Fibroblast of the aortic adventitia (primary cell): ENCODE measurements at places on chromosomes 6 and 20. TPM values are rescaled to one million over a fixed set of nuclear protein-coding genes. Genes with fewer than 3 reads are reported as not detected.

The SMLR1 gene
- total RNA-seq, result not detected in 2 replicates

The CEBPB gene
- total RNA-seq, result 38.1 TPM in 2 replicates

The HLA-DQB1 gene
- total RNA-seq, result not detected in 2 replicates

The DYNLRB1 gene
- 30.0 and 144 TPM in 2 replicates for total RNA-seq

GRCh38 chr6:150180517-150180916, 37.7 kb downstream of the PPP1R14C start:
- DNase-seq, result no peak

GRCh38 chr20:25289886-25290597, 42.2 kb downstream of the PYGB start:
- DNase-seq, result no peak

DNA sequence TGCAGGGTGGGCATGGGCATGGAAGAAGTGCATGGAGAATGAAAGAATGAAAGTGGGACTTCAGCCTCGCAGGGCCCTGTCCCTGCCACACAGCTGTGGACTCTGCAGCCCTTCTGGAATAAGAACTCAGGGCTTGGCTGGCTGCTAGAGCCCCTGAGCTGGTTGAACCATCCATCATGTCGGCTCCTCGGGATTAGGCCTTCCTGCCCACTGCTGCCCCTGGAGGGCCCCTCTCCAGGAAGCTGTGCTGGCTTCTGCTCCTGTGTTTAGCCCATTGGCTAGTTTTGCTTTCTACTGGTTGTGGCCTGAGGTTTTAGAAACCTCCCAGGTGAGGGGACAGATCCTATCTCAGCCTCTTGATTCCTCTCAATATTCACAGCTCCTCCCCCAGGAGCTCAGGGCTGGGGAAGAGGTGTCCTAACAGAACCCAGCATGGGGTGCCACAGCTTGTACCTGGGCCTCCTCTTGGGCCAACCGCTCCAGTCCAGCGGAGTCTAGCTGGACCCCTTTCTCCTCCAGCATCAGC, 7.9 kb downstream of the AARS2 start:
- DNase-seq, result no peak
